ENCODE measurements at places on chromosomes 1 and 21.

- DNase-seq, result no peak
Measured at GRCh38 chr1:96329121-96329520, 392.5 kb upstream of the PTBP2 start.

GRCh38 chr1:83500987-83501591 is 497.8 kb downstream of the TTLL7 start:
- no peak for DNase-seq

DNA sequence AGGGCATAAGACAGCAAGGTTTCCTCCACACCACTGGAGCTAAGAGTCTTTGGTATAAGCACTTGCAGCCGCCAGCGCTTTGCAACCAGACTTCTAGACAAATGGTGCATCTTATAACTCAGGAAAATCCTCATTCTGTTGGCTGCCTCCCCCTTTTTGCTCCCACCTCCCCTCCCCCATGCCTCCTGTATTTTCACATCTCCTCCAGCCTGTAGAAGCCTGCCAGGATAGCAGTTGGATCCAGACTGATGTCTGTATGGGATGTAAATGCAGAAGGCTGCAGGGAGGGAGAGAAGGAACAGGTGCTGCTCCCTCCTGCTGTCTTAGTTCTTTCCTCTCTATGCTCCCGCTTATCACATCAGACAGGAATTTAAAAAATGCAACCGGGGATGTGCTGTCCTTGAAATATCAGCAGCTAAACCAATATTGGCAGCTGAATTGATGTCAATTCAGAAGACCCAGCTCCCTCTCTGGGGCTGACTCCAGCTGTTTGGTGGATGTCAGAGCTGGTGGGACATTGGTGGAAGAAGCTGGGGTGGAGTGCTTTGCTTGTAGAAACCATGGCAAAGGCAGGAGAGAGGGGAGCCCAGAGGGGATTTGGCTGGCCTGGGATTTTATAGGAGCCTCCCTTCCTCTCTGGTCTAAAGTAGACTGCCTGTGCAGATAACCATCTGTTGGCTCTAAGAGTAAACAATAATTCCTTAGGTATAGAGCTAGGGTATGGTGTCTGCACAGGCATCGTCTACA is 53.5 kb downstream of the NFASC start:
- DNase-seq, result no peak

GRCh38 chr1:170271430-170272161 is 125.8 kb downstream of the NTMT2 start:
- no peak for DNase-seq

- DNase-seq, result no peak
Measured at GRCh38 chr1:246271516-246271915, 235.6 kb downstream of the SMYD3 start.

DNA sequence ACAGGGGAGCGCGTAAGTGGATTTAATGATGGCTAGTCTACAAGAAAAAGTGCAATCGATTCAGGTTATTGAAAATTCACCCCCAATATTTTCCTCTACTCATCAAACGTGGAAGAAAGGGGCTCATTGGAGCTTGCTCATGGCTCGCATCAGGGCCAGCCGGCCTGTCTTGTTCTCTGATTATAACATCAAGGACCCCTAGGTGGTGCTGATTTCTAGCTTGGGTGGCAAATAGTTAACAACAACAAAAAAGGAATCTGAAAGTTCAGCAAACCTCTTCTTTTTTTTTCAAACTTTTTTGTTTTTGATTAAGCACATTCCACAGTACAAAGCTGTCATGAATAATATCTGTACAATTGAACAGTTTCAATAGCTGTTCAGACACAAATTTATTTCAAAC is 35.8 kb upstream of the SOD1 start:
- no peak for DNase-seq

GRCh38 chr21:26140926-26141325 is 29.6 kb downstream of the APP start:
- DNase-seq, result no peak

GRCh38 chr1:46798810-46799209 is at the start of gene CYP4B1:
Gene CYP4B1, plus strand, starts transcription at chr1:46799046. Its CDS starts 36 bp downstream, at chr1:46799082.
- DNase-seq, result no peak

- DNase-seq, result no peak
Measured at GRCh38 chr1:109906160-109906838, 4.3 kb upstream of the CSF1 start.

GRCh38 chr1:107683683-107684082 is 281.3 kb downstream of the VAV3 start:
- no peak for DNase-seq

- DNase-seq, result no peak
Measured at GRCh38 chr1:21585037-21585436, 75.8 kb downstream of the ALPL start.

DNA sequence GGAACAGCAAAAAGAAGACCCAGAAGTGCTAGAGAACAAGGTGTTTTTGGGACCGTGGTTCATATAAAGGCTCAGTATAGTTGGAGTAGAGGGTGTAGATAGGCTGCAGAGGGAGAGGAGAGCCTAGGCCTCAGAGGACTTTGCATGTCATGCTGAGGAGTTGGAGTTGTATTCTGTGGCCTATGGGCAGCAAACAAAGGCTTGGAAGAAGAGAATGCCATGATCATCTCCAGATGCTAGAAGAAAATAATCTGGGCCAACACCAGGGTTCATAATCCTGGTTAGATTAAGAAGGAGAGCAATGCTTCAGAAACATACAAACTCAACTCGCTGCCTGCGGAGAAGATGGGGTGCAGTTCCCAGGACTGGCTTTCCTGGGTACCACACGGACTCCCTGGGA is 262.8 kb upstream of the USP24 start:
- DNase-seq, result no peak

GRCh38 chr1:25003457-25004190 is 73.5 kb upstream of the RUNX3 start:
- no peak for DNase-seq

GRCh38 chr21:34593423-34593822 is 21.5 kb downstream of the RCAN1 start:
- no peak for DNase-seq

DNA sequence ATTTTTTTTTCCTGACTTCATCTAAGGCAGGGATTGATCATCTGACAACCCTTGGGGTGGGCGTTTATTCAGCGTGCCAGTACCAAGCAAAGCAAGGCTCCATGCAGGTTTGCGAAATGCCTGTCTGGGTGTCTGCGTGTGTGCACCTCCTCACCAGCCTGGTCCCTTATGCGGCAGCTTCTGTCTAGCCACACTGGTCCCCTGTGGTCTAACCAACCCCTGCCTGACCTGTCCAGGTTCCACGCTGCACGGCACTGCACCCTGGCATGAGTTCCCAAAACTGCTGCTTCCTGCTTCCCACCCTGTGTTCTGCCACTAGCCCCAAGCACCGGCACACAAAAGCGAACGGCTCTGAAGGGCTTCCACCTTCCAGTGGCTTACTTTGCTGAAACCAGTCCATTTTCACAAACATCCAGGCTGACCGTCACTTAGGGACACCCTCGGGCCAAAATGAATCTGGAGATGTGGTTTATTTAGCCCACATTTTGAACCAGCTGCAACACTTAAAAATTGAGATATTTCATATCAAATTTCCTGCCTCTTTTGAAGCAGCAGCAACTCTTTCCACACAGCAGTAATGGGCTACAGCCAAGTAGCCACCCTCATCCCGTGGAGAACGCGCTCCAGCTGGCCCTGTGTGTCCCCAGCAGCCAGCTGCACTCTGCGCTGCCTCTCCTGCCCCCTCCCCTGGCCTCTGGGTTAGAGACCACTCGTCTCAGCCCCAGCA is 55.7 kb downstream of the HLCS start:
- DNase-seq, result no peak

- DNase-seq, result peak; percentile 19
Measured at GRCh38 chr1:232923739-232924386, 26.5 kb upstream of the NTPCR start.

DNA sequence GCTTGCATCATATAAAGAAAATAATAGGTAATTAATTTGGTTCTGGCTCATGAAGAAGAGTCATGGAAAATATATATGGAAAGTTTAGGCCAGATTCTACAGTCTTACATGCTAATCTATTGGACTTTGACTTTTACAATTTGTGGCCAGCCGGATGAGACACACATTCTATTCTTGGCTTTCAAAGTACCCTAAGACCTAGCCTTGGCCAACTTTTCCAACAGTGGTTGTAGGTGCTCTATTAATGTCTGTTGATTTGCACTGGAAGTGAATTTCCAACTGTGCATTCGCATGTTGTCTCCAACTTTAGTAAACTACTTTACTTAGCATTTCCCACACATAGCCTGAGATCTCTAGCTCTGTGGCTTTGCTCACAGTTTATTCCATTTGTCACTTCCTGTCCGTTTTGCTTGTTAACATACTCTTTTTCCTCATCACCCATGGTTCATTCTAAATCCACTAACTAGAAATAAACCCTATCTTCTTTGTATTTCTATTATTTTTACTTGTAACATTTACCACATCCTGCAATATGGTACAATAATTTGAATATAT is 644.0 kb downstream of the PTPRC start:
- no peak for DNase-seq

GRCh38 chr21:29613021-29613420 is 314.3 kb downstream of the BACH1 start:
- DNase-seq, result no peak

GRCh38 chr1:112461200-112461871 is 47.4 kb upstream of the WNT2B start:
- no peak for DNase-seq

GRCh38 chr1:169193191-169193850 is 86.8 kb downstream of the ATP1B1 start:
- no peak for DNase-seq

- DNase-seq, result no peak
Measured at GRCh38 chr1:94303005-94303404, 65.6 kb upstream of the ARHGAP29 start.
